Sigmoid colon (tissue), 7 donors: ENCODE measurements at places on chromosomes 11 and 22. TPM values are rescaled to one million over a fixed set of nuclear protein-coding genes. Genes with fewer than 3 reads are reported as not detected.
A peak's percentile ranks its signal among the peaks of the same experiment; 100 is the strongest.

The RPLP2 gene
- 406 TPM for total RNA-seq

The IL18 gene
- total RNA-seq, result 9.8 TPM

The GANAB gene
- 67.4 TPM for total RNA-seq

GRCh38 chr22:20863366-20863765 lies 4.6 kb downstream of the SNAP29 start:
- H3K27me3 ChIP-seq, result no peaks in the 10 kb centered on the region
- no peak overlapping the region for H3K4me3 ChIP-seq
- H3K27ac ChIP-seq, result no peak overlapping the region
- DNase-seq, result no peak
- H3K4me1 ChIP-seq, result peaks cover 33% of the 10 kb centered on the region

DNA sequence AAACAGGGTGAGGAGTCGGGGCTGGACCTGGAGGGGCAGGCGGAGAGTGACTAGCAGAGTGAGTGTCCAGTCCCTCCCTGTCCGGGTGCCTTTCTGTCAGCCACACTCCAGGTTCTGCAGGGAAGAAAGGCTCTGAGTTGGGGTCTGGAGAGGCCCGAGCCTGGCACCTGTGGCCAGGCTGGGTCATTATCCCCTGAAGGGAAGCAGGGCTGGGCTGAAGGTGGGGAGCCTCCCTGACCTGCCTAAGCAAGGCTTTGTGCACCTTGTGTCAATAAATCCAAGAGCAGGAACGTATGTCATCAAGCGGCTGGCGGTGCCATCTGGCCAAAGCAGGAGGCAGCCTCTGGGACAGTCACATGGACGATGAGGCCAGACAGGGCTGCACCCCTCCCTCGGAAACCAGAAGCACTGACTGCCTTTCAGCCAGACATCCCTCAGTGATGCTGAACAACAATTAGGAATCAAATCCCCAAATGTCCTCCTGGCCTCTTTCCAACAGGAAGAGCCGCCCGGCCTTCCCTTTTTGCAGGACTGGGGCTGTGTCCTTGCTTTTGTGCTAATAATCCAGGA lies 73.9 kb upstream of the FGF3 start:
- H3K36me3 ChIP-seq, result no peaks in the 10 kb centered on the region
- peaks cover 14% of the 10 kb centered on the region for H3K27me3 ChIP-seq
- no peak overlapping the region for H3K27ac ChIP-seq
- H3K4me1 ChIP-seq, result no peaks in the 10 kb centered on the region
- no peak for DNase-seq

DNA sequence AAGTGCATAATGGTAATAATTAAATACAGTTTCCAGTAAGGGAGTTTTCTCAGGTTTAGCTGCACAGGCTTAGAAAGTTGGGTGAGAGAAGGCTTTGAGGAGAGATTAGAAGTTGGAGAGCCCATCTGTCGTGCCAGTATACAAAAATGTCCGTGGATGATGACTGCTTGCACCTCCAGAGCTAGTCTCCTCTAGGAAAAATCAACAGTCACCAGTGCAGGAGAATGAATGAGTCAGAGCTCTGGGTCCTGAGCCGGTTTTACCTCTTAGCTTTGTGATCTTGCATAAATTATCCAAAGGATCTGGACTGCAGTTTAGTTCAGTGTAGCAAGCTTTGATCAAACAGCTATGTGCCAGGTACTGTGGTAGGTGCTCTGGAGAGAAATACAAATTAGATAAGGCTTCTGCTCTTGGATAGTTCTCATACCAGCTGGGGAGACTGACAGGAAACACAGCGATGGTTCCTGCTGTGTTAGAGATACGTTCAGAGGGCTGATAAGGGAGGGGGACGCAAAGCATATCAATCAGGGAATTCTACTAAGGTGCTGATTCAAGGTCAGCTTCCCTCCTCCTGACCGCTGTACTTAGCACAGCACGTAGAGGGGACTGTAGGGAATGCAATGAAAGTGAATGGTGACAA lies 125.9 kb downstream of the TEAD1 start:
- no peaks in the 10 kb centered on the region for H3K4me1 ChIP-seq
- no peak for DNase-seq
- no peaks in the 10 kb centered on the region for H3K27me3 ChIP-seq
- H3K4me3 ChIP-seq, result no peak overlapping the region
- H3K27ac ChIP-seq, result peak overlapping the region; percentile 81

GRCh38 chr22:44314425-44315067 lies 1.8 kb upstream of the SHISAL1 start:
- peak overlapping the region; percentile 89 for H3K27ac ChIP-seq
- H3K4me1 ChIP-seq, result peaks cover 65% of the 10 kb centered on the region
- H3K36me3 ChIP-seq, result no peaks in the 10 kb centered on the region
- H3K27me3 ChIP-seq, result no peaks in the 10 kb centered on the region

DNA sequence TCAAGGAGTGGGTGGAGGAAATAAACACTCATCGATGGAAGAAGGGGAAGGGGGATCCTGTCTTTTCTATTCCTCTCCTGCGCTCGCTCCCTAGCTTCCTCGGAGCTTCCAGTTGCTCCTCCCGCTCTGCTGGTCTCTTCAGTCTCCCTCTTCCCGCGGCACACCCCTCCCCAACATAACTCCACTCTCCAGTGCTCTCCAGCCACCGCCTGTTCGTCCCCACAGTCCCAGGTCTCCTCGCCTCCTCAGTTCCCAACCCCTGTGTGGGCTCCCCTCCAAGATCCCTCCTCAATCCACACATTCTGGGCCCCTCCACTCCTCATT lies 438 bp downstream of the ZW10 start:
- DNase-seq, result peak; percentile 72
- no peaks in the 10 kb centered on the region for H3K27me3 ChIP-seq
- peak overlapping the region; percentile 78 for H3K27ac ChIP-seq
- peaks cover 16% of the 10 kb centered on the region for H3K4me1 ChIP-seq
- peak overlapping the region; percentile 81 for H3K4me3 ChIP-seq

DNA sequence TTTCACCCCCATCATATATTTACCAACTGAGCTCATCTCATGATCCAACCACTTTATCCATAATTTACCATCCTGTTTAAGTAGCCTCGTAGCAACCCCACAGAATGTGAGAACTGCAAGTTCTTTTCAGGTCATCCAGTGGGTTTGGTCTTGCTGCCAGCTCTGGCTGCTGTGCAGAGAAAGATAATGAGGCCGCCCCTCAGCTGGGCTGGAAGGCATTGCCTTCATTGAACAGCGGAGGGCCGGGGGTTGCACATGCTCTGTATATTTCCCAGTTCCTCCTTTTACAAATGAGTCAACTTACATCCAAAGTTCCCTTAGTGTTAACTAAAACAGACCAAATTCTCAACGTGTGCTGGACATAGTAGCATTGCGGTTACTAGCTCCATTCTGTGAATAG lies 96.7 kb downstream of the SYN3 start:
- H3K27me3 ChIP-seq, result no peaks in the 10 kb centered on the region
- no peak overlapping the region for H3K4me3 ChIP-seq
- H3K36me3 ChIP-seq, result no peaks in the 10 kb centered on the region

- peak; percentile 54 for DNase-seq
- no peaks in the 10 kb centered on the region for H3K4me1 ChIP-seq
- no peaks in the 10 kb centered on the region for H3K36me3 ChIP-seq
- H3K27me3 ChIP-seq, result no peaks in the 10 kb centered on the region
- no peak overlapping the region for H3K27ac ChIP-seq
- no peak overlapping the region for H3K4me3 ChIP-seq
Observed at GRCh38 chr11:2761131-2762030, 61.6 kb upstream of the KCNQ1OT1 start.

DNA sequence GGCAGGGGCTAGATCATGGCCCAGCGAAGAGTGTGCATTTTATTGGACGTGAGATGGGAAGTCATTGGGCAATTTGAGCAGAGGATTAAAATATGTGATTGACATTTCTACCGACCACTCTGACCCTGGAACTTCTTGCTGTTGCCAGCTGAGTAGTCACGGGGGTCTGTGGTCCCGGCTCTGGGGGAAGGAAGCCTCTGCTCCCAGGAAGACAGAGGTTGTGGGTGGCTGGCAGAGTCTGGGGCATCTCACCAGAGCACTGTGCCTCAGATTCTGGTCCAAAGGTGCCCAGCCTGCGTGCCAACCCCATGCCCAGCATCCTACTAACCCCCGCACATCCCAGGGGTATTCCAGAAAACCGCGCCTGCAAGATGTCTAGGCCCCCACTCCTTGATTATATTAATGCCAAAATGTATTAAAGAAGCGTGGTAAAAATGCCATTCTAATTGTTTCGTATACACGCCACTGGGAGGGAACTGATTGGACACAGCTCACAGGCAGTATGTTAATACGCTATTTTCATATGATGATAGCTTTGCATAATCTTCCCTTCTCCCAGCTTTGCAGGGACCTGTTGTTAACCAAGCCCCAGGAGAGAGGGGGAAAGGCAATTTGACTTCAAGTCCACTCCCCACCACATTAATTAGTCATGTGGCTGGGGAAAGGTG lies 25.3 kb upstream of the LMO1 start:
- H3K4me1 ChIP-seq, result peaks cover under 1% of the 10 kb centered on the region
- no peak overlapping the region for H3K27ac ChIP-seq
- no peaks in the 10 kb centered on the region for H3K36me3 ChIP-seq
